GM12864 (cell line): ENCODE measurements at places on chromosomes 3 and 15.

- DNase-seq: no peak
Measured at GRCh38 chr15:67820992-67821783, 4.1 kb upstream of the SKOR1 start.

GRCh38 chr15:90101130-90101968, 919 bp downstream of the IDH2 start:
- no peak for DNase-seq

DNA sequence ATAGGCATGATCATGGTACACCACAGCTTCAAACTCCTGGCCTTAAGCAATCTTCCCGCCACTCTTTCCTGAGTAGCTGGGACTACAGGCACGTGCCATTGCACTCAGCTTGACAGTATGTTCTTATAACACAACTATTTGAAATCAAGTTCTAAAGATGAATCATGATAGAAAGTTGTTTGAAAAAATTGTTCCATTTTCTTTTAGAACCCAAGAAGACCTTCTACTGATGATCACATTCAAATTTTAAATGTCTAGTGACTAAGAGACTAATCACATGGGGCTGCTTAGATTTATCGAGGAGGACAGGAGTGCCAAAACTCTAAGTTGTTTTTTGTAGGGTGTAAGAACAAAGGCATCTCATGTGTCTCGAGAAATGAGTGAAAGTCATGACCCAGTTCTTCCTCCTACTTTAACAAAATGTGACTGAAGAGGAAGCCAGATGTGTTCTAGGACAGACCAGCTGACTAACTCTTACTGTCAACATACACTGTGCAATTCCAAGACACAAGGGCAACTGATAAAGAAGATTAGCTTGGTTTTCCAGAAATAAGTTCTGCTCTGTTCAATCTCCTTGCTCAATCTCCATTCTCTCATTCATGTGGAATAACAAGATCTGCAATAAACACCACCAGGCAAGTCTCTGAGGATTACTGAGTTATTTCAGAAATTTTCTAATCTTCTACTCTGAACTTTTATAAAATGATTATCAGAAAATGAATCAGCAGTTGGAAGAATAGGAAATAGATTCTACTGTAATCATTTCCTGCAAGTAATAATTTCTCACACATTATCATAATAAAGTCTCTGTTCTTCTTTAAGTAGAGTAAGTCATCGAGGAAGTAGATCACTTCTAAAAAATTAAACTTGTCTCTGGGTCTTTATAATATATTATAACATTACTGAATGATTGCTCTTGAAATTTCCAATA, 122.6 kb upstream of the CCNL1 start:
- no peak for DNase-seq

- DNase-seq: no peak
Measured at GRCh38 chr3:44042772-44043171, 198.9 kb upstream of the TOPAZ1 start.

GRCh38 chr3:196057760-196058331, 24.0 kb downstream of the TFRC start:
- DNase-seq: no peak

GRCh38 chr15:74364936-74365597, 2.4 kb downstream of the CYP11A1 start:
- DNase-seq: no peak

- no peak for DNase-seq
Measured at GRCh38 chr15:70243686-70244540, 146.2 kb upstream of the TLE3 start.

DNA sequence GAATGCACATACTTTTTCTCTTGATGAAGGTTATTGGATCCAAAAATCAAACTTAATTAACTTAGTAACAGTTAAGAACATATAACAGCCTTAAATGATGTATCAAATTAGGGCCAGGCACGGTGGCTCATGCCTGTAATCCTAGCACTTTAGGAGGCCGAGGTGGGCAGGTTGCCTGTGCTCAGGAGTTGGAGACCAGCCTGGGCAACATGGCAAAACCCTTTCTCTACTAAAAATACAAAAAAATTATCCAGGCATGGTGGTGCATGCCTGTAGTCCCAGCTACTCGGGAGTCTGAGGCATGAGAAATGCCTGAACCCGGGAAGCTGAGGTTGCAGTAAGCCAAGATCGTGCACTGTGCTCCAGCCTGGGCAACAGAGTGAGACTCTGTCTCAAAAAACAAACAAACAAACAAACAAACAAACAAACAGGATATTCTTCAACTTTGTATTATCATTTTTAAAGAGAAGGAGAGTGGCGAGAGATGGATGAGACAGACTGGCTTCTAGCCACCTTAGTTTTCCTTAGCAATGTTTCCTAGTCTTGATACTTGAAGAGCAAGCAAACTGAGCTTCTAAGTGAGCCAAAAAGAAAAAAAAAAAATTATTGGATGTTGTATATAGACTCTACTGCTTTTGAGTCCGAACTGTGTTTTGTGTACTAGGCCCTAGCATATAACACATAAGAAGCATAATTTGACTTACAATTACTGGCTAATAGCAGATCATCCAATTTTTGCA, 13.8 kb downstream of the SPRED1 start:
- no peak for DNase-seq

DNA sequence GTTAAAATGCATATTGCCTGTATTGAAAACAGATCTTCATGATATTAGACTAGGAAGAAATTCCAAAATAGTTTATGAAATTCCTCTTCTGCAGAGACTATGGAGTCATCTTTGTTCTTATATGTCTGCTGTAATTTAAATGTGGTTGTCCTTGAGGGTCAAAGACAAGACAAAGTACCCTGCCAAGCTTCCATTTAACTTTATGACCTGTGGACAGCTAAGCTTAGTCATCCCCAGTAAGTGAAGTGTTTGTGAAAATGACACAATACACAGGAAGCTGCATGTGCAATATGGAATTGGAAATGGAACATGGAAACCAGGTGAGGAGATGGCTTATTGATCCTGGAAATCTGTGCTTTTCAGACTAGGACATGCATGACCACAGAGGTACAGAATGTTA, 68.5 kb upstream of the GBE1 start:
- DNase-seq: no peak

DNA sequence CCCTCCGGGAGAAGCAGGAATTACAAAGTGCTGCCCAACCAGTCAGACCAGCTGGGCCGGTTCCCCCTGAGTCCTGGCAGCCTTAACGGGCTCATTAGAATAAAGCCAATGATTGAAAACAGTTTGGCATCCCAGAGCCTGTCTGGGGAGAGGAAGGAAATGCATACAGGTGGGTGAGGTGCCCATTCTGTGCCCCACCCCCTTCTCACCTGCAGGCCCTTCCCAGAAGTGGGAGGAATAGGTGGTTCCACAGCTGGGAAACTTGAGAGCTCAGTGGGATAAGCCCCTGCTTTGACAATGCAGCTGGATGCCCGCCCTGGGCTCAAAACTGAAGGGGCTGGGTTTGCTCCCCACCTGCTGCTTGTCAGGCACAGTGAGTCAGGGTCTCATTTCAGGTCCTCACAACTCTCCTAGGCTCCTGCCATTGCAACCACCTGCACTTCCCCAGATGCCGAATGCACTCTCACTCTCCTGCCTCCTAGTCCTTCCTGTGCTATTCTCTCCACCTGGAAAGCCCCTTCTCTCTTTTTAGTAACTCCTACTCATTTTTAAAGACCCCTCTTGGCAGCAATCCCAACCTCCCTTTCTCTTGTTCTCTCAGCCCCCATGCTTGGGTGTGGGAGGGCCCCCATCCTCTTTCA, 5.5 kb upstream of the BUB1B start:
- DNase-seq: no peak

GRCh38 chr15:91182101-91182500, 82.0 kb downstream of the SV2B start:
- DNase-seq: no peak

GRCh38 chr15:37115538-37115937, 15.2 kb upstream of the MEIS2 start:
- DNase-seq: no peak

DNA sequence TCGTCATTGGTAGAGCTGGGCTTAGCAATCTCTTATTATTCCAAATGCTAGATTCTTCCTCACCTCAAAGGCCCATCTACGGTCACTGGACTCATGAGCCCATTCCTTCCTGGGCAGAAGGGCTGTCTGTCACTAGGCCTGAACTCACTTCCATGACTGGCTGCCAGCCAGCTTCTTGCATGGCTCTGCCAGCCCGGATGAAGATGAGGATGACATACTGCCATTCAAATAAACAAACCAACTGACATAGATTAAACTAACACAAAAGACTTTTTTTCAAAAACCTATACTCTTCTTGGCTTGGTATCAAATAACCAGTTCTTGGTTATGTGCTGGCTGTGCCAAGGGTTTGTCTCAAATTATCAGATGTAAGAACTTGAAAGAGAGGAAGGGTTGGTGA, 23.8 kb downstream of the ISL2 start:
- DNase-seq: no peak

GRCh38 chr15:51144021-51144532, 49.4 kb upstream of the TNFAIP8L3 start:
- no peak for DNase-seq

- DNase-seq: peak; percentile 3
Measured at GRCh38 chr3:85821130-85821756, 862.5 kb downstream of the CADM2 start.

GRCh38 chr3:190443257-190443656, 6.4 kb downstream of the TMEM207 start:
- DNase-seq: no peak

- DNase-seq: no peak
Measured at GRCh38 chr15:28901987-28902745, 16.4 kb downstream of the APBA2 start.

DNA sequence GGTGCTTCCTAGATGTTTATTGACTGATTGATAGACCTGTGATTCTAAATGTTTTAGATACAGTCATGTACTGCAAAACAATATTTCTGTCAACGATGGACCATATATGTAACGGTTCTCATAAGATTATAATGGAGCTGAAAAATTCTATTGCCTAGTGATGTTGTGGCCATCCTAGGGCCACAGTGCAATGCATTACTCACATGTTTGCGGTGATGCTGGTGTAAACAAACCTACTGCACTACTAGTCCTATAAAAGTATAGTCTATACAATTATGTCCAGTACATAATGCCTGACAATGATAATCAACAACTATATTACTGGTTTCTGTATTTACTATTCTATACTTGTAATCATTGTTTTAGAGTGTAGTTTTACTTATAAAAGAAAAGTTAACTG, 46.8 kb downstream of the CHST2 start:
- DNase-seq: no peak

DNA sequence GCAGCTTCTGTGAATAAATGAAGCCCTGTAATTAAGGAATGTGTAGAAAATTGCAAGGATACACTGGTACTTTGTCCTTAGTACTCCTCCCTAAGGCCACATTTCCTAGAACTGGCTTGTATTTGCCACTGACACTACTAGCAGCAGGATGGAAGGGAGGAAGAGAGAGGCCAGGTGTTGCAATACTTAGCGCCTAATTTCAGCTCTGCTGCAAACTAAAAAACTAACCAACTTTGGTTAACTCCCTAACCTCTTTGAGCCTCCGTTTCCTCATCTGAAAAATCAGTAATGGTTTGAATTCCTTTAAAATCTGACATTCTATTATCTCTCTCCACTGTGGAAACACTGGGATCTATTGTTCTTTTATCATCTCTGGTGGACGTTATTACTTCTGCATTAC, 257.0 kb downstream of the SV2B start:
- DNase-seq: no peak

- peak; percentile 1 for DNase-seq
Measured at GRCh38 chr15:29668120-29668602, 154.1 kb downstream of the TJP1 start.

GRCh38 chr3:9422712-9423424, 25.5 kb downstream of the SETD5 start:
- DNase-seq: no peak
